Suppressor macrophage treated with lipopolysaccharide for 4 hours (primary cell): ENCODE measurements at places on chromosomes 13 and 19.

GRCh38 chr13:81106348-81106747 is 765.4 kb upstream of the SPRY2 start:
- DNase-seq, result no peak

- peak; percentile 32 for DNase-seq
Measured at GRCh38 chr13:43391036-43391435, 367.6 kb downstream of the DNAJC15 start.

- no peak for DNase-seq
Measured at GRCh38 chr13:84380866-84381265, 498.6 kb upstream of the SLITRK1 start.

GRCh38 chr19:3862826-3863500 is 5.9 kb downstream of the ZFR2 start:
- no peak for DNase-seq

GRCh38 chr13:46361276-46361934 is 25.6 kb downstream of the RUBCNL start:
- no peak for DNase-seq

GRCh38 chr13:25762795-25763377 is 288.9 kb downstream of the SHISA2 start:
- no peak for DNase-seq
